ENCODE measurements at places on chromosomes 16 and 17.

GRCh38 chr16:55418586-55418985 is 60.4 kb upstream of the MMP2 start:
- DNase-seq: no peak

DNA sequence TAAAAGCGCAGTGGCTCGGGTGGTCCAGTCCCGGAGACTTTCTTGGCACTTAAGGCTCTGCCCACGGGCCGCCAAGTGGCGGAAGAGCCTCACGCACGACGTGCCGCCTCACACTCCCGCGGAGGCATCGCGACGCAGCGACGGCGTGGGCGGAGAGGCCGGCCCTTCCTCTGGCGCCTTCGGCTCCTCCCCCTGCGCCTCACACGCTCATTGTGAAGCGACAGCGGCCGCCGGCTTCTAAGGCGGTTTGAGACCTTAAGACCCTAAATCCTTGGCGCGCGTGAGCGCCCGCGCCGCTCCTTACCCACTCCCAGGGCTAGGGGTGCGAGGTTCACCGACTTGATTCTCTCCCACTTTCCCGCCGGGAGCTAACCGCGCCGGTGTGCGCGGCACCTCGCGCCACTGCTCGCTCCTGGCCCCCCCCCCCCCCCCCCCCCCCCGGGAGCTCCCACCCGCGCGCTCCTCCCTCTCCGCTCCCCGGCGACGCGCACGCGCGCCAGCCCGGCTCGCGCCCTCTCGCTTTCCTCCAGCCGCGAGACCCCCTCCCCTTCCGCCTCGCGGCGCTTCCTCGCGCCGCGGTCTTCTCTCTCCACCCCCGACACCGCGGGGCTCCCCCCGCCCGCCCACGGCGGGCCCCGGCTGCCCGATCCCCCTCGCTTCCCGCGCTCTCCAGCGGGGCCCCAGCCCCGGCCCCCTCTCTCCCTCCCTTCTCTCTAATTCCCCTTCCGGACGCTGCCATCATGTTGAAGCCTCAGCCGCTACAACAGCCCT is at the start of gene ATXN2L:
Gene ATXN2L, plus strand, starts transcription at position 480 of the 771 bp plus-strand sequence. Its CDS starts 261 bp downstream, at position 741.
- DNase-seq: peak; percentile 95

- DNase-seq: no peak
Observed at GRCh38 chr17:61700252-61700651, 109.2 kb upstream of the NACA2 start.

- DNase-seq: no peak
Observed at GRCh38 chr16:75237398-75238131, 13.9 kb downstream of the BCAR1 start.

- no peak for DNase-seq
Observed at GRCh38 chr17:51805765-51806164, 352.7 kb downstream of the CA10 start.

DNA sequence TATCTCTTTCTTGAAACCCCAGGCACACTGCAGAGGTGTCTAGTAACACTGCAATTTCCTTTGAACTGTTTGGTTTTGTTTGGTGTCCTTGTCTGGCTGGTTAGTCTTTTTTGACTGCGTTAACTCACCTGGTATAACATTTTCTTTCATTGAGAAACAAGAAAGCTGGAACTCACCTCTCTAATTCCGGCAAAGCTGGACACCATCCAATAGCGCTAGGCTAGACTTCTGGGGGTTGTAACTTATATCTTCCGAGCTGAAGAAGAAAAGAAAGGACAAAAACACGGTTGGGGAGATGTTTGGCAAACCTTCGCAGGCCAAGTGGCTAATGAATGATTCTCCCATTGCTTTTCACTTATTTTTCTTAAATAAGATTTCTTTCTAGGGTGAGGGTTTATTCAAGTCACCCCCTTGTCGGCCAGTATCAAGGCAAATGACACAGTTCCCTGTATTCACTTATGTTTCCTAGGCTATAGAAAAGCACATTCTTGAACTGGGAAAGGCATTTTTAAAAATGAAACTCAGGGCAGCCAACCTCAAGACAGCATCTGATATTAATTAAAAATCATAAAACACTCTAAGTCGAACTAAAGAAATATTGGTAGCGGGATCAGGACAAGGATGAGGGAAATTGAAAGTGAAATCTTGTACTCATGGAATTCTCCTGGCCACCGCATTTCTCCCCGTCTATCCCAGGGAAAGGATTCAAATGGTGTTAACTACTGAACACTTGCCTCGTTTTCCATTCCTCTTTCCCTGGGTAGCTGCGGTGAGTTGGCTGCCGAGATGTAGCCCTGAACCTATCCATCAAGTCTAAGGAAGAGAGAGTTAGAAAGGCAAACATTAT is 95.9 kb upstream of the ZFHX3 start:
- DNase-seq: no peak

- DNase-seq: no peak
Observed at GRCh38 chr17:21167303-21167702, 40.5 kb downstream of the DHRS7B start.

GRCh38 chr17:58760248-58760647 is 4.6 kb downstream of the PPM1E start:
- no peak for DNase-seq

DNA sequence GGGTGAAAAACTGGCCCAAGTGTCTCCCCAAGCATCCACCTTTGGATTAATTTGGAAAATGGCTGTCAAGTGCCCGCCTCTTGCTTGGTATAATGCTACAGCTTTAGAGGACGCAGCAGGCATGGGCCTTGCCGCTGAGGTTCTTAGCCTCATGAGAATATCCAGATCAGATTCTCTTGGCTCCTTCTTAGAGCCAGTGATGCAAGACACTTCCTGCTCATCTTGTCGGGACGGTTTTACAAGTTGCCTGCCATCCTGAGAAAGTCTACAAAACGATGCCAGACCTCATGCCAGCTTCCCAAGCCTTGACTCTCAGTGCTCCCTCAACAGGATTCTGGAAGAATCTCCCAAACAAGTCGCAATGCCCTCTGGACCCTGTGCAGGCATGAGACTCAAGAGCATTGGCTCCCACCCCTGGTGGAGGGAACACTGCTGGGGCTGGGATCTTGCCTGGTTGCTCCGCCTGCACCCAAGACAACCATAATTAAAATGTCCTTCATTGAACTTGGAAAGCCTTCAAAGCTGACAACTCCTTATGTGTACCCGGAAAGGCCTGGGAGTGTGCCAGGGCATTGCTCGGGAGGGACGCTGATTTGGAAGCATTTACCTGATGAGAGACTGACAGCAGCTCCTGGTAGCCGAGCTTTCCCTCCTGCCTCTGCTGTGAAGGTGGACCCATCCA is 25.8 kb upstream of the STH start:
- DNase-seq: no peak

DNA sequence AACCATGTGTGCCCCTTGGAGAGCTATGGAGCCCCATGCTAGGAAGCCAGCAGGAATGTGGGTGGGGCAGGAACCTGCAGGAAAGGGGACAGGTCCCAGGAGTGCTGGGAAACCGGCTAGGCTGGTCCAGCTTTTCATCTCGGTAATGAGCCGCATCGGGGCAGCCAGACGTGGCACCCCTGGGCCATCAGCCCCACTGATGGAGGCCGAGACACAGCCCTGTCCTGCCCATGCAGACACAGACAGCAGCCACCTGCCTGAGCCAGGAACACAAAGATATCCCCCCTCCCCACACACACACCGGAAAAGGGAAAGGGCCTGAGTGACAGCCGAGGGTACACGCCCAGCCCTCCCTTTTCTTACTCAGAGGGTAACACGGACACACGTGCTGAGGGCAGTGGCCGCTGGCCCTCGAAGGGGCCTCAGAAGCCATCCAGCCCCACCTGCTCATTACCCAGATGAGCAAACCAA is 18.1 kb downstream of the PPL start:
- DNase-seq: no peak

GRCh38 chr17:60468371-60468770 is 46.1 kb downstream of the CHCT1 start:
- DNase-seq: no peak

DNA sequence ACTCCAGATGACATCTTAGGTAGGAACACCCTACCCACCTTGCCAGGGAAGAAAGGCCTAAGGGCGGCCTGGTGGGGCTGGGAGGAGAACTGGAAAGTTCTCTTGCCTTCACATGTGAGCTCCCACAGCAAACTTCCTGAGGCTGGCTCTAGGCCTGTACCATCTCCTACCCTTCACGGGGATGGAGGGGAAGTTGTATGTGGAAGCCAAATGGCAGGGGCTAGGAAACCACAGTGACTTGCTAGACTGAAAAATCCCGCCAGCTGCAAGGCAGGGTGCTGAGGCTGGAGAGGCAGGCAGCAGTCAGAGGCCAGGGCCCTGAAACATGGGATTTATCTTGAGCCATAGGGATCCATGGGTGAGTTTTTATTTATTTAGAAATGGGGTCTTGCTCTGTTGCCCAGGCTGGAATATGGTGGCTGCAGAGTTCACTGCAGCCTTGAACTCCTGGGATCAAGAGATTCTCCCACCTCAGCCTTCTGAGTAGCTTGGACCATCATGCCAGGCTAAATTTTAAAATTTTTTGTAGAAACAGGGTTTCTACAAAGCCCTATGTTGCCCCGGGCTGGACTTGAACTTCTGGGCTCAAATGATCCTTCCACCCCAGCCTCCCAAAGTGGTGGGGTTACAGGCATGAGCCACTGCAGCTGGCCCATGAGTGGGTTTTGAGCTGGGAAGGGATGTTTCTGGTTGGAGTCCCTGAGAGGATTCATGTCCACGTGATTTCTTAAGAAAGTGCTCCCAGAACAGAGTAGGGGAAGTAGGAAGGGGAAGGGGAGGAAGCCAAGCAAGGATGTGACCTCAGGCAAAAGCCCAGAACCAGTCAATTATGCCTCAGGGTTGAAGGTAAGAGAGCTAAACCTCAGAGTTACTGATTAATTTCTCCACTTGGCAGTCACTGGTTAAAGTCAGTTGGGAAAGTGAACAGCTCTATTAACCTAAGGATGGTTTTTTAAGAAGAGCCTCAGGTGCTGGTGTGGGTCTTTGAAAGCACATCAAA is 4.0 kb upstream of the KAT8 start:
- no peak for DNase-seq

DNA sequence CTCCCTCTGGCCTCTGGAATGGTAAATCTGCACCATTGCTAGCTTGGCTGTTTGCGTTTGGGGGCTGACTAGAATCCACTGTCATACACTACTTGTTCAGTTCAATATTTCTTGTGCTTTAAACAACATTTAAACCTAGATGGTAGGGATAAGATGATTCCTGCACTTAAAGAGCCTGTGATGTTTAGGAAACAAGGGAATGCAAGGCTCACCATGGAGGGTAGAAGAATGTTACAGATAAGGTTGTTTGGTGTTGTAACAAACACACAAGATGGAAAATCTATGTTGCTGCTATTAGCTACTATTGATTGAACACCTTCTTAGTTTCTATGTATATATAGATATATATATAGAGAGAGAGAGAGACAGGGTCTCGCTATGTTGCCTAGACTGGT is 31.4 kb downstream of the YPEL2 start:
- DNase-seq: no peak

Data from activated naive CD4-positive, alpha-beta T cell treated with Interleukin-2 at 50 U/mL for 16 hours (primary cell).